ENCODE measurements at places on chromosomes 16 and 17.
A peak's percentile ranks its signal among the peaks of the same experiment; 100 is the strongest.

DNA sequence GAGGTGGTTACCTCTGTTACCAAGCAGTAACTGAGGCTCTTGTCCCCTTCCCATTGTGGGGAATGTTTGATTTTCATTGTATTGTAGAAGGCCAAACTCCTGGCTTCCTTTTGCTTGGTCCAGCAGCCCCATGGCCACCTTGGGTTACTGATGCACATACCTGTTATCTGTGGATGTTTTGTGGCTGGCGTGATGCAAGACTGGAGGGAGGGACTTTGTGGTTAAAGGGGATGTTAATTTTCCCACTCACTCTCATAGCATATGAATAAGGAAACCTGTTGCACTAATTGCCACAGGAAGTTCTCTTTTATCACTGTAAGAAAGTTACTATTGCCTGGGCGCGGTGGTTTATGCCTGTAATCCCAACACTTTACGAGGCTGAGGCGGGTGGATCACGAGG is 168.6 kb upstream of the HS3ST4 start:
- DNase-seq, result no peak

DNA sequence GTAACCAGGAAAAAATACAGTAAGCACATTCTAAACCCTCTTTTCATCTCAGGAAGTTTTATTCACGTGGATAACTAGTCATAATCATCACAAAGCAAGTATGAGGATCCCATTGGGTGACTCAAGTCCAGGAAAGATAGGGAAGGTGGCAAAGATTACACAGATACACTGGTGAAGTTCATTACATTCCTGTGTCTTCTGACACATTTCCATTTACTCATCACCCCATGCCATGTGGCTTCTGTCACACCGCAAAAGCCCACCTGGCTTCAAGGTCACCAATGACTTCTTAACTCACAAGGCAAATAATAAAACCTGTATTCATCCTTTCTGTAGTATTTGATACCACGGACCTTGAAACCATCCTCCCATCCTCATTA is 17.0 kb downstream of the HS3ST3A1 start:
- no peak for DNase-seq

GRCh38 chr17:784143-784542 is 2.0 kb downstream of the MRM3 start:
- DNase-seq, result no peak

DNA sequence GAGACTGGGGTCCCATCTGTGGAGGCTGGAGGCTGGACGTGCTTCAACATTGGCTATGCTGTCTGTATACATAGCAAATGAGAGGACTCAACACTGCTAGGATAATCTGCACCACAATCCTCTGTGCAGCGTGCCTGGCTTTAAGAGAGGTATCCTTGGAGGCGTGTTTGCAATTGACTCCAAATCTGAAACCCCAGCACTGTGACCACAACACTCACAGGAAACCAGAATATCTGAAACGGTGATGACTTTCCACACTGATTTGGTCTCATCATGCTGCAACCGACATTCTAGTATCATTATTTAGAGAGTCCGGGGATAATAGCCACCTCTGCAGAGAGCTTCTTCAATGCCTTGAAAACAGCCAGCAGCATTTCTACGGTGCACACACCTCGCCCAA is 35.1 kb downstream of the TLE7 start:
- DNase-seq, result no peak

DNA sequence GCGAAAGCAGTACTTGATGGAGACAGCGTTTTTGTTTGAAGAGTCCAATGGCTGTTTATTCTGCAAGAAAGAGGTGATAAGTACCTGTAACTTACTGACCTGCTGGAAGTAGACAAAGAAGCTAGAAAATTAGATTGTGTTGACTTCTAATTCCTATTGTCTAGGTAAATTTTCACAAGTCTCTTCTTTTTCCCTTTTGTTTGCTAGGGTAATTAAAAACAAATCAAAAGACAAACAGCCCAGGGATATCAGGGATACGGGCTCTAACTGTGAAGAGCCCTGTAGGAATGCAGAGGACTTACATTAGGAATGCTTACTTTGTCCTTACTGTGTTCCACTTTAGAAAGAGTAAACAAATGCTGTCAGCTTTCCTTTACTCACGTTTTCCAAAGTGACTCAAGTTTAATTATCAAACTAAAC is 7.0 kb downstream of the PSME3IP1 start:
- no peak for DNase-seq

DNA sequence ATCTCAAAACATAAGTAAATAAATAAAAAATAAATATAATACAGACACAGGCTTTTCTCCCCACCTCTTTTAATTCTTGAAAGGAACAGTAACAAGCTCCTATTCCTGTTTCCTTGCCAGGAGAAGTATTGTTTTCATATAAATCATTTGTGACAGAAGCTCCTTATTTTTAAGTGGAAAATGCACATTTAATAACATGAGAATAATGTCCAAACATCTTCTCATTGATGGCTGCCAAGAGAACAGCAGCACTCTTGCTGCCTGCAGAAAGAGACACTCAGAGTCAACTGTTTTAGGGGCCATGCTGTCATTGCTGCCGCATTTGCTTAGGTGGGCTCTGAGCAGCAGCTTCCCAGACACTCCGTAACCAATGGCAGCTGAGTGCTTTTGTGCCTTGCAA is 580.1 kb downstream of the WWOX start:
- no peak for DNase-seq

GRCh38 chr17:81536299-81537290 is 8.4 kb downstream of the FSCN2 start:
- no peak for DNase-seq

GRCh38 chr17:58153046-58153445 is 4.9 kb downstream of the OR4D1 start:
- DNase-seq, result peak; percentile 76

DNA sequence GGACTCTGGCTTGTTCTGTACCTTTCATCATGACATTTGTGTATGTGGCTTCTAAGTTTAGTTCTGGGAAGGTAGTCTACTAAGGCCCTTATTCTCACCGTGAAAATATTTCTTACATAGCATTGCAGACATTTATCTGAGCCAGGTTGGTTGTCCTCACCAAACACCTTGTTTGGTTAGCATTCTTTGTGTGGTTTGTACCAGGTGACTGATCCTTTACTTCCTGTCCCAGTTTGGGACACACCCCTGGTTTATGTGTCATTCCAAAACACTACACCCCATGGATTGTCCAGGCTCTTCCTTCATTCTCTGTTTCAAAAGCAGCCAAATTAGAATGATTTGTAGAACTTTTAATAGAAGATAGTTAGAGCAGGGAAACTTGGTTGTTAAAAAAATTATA is 23.2 kb upstream of the DUSP14 start:
- no peak for DNase-seq

- no peak for DNase-seq
Observed at GRCh38 chr16:64184156-64184555, 937.7 kb downstream of the CDH11 start.

- DNase-seq, result no peak
Observed at GRCh38 chr16:70157477-70158260, 15.9 kb upstream of the CLEC18C start.

Data from stimulated activated naive CD4-positive, alpha-beta T cell (primary cell).